ENCODE measurements at places on chromosomes 3 and 15.

GRCh38 chr3:67647390-67647878 is 7.0 kb downstream of the SUCLG2 start:
- DNase-seq: no peak

DNA sequence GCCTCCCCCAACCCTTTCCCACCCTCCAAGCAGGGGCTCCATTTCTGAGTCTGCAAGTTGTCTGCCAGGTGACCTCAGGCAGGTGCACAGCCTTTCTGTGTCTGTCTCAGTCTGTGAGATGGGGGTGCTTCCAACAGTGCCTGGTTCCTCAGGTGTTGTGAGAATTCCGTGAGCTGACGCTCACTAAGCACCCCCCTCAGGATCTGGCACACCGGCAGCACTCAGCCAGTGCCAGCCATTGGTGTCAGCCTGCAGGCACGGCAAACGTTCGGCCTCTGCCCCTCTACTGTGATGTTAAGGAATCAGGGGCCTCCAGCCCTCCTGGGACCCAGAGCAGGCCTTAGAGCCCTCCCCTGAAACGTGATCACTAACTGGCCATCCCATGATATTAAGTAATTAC is 2.4 kb downstream of the KLF15 start:
- no peak for DNase-seq

DNA sequence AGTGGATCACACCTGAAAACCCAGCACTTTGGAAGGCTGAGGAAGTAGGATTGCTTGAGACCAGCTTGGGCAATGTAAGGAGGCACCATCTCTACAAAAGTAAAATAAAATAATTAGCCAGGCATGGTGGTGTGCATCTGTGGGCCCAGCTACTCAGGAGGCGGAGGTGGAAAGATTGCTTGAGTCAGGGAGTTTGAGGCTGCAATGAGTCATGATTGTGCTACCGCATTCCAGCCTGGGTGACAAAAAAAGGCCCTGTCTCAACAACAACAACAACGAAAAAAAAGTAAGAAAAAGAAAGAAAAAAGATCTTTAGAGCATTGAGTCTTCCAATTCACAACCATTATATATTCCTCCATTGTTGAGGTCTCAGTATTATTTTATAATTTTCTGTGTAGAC is 192.4 kb upstream of the DPH6 start:
- DNase-seq: no peak

DNA sequence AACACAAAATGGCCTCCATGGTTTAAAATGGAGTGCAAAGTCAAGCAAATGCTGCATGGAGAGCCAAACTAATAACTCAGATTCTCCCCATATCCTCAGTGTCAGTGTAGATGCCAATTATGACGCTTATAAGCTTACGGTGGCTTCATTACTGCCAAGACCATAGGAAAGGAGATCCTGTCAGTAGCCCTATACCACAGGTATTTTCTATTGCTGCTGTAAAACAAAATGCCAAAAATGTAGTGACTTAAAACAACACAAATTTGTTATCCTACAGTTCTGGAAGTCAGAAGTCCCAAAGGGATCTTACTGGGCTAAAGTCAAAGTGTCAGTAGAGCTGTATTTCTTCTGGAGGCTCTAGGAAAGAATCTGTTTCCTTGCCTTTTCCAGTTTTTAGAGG is 149.8 kb upstream of the GBE1 start:
- no peak for DNase-seq

Data from stimulated activated CD8-positive, alpha-beta memory T cell treated with anti-CD3 and anti-CD28 coated beads, Interleukin-4, amount 100 ng/mL, for 48 hours (primary cell).